ENCODE measurements at places on chromosomes 1 and 21.

- no peak for DNase-seq
Measured at GRCh38 chr1:48236716-48237470, 14.4 kb downstream of the SLC5A9 start.

- no peak for DNase-seq
Measured at GRCh38 chr21:45294509-45295291, 7.0 kb upstream of the POFUT2 start.

DNA sequence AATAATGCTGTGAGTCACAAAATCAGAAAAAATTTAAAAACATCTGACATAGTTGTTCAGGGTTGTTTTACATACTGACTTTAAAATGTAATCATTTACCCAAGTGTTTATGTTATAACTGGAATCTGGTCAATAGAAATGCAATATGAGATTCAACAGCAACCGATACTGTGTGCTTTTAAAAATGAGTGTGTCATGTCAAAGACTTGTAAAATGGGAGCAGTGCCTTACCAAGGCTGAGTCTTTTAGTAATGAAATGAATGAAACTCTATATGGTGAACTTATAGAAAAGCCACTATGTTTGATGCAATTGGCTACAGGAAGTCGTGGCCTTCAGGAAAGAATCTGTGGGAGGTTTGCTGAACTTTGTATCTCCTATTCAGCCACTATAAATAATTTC lies 570.2 kb downstream of the DPYD start:
- no peak for DNase-seq

DNA sequence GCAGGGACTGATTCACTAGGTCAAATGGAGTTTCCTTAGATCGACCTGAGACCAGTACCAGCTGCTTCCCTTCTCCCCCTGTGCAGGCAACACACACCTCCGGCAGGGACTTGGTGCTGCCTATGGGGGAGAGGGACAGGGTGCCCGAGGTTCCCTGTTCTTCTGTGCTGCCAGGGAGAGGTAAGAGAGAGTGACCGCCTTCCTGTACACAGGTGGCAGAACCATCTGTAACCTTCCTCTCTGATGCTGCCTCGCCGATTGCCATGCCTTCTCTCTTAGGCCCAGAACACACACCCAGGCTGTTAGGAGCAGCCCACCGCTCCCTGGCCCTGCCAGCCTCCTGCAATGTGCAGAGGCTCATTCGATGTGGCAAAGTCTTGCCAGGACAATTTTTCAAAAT lies 9.3 kb downstream of the MYOC start:
- no peak for DNase-seq

DNA sequence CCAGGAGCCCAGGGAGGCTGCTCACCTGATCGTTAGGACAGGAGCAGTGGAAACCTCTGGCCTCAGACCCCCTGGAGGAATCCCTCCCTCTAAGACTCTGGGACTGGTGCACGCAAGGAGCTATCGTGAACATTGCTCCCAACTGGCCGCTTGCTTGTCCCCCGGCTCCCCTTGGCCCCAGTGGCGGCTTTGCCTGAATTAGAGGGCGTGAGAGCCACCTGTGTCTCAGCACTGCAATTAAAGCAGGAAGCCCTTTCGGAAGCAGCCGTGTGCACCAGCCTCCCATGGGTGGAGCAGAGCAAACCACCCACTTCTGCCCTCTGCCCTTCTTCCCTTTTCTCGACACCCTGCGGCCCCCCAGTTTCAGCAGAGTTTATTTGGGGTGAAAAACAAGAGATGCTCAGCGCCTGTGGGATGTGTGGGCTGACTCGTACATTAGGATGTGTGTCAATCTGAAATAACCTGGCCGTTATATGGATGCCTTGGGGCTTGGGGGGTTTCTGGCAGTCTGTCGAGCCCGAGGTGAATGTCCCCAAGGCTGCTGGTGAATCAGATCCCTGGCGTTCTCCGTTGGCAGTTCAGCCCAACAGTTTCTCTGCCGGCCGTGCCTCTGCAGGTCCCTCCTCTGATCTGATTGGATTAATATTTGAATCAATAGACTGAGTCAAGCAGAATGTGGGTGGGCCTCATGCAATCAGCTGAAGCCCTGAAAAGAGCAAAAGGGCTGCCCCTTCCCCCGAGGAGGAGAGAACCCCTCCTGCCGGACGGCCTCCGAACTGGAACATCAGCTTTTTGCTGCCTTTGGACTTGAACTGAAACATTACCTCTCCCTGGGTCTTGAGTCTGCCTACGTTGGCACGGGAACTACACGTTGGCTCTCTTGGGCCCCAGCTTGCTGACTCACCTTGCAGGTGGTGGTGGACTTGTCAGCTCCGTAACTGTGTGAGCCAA lies 7.3 kb upstream of the UMODL1 start:
- no peak for DNase-seq

GRCh38 chr1:192703283-192704206 lies 67.6 kb downstream of the RGS13 start:
- DNase-seq: no peak

DNA sequence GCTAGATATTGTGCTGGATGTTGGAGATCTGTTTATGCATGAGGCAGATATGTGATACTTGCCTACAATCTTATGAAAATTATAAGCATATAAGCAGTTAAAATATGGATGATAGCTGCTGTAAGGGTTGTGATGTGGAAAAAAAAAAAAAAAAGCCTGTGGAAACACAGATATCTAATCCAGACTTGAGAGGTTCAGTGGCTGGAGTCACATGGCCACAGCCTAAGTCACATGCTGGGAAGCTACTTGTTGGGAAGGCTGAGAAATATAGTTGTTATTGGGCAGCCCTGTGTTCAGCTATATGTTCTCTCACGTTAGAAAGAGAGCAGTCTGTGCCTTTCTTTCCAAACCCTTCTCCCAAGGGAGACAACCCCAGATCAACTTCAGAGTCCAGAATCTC lies 15.1 kb downstream of the RAVER2 start:
- DNase-seq: no peak

GRCh38 chr1:85279458-85280080 lies 3.1 kb upstream of the BCL10 start:
- DNase-seq: no peak

DNA sequence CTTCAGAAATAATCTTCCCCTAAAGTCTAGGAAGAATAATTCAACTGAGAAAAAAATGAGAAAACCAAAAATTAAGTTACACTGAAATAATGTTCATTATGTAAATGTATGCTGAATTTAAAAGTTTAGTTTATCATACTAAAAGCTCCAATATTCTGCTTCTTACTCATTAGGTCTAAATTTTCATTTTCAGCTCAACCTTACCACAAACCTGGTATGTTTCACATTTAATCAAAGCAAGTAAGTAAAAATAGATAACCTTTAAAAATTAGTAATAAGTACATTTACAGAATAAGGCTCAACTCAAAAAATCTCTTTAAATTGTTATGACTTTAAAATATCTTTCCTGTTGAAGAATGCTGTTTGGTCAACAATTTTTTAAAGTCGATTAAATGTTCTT lies 15.0 kb downstream of the BTG3 start:
- no peak for DNase-seq

DNA sequence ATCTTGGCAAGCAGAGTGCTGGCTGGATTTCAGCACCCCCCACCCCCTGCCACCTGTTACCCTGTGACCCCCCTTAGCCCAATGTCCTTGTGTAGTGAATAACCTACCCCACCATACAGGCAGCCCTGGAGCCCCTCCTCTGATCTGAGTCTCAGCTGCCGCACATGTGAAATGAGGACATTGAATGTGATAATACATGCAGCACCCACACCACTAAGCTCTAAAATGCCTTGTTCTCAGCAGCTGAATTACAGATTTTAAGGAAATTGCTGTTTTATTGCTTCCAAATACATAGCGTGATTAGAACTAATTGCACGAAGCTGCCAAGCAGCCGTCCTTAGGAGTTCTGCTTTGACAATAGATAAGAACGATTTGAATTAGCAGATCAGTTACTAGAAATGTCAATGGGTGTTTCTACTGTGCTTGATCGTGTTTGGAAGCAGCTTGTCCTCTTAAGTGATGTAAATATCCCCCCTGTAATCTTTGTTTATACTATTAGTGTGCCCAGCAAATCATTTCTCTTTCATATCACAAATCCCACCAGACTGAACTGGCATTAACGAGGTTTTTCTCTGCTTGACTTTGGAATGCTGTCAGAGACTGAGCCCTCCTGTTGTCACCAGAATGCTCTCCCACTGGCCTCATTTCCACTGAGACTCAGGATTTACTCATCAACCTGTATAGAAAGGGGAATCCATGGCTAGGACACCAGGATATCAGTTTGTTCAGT lies 4.9 kb downstream of the SLAMF8 start:
- DNase-seq: no peak

DNA sequence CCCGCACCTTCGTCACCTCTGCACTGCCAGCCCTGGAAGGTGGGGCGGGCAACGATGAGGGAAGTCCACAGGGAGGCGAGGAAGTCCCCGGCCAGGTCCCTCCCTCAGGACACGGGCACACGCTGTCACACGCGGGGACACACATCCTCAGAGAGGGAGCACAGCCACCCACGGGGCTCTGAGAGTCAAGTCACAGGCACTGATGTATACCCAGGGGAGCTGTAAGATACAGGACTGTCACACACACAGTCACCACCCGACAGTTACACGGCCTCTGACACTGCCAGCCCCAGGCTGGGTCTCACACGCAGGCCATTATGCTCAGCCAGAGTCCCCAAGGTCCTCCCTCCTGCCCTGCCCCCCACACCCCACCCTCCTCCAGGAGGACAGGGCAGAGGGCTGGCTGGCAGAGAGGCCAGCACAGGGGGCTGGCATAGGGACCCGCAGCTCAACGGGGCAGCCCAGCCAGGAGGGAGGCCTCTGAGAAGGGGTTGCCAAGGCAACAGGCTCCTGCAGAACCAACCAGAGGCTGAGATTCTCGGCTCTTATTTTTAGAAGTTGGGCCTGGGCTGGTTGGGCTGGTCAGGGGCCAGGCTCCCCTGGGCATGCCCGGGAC lies 17.7 kb upstream of the ADGRB2 start:
- DNase-seq: no peak
